Metanephros (tissue), 2 donors: ENCODE measurements at places on chromosomes 13 and 19. TPM values are rescaled to one million over a fixed set of nuclear protein-coding genes. Genes with fewer than 3 reads are reported as not detected.

Gene SIGLEC8
- 0.06 TPM for total RNA-seq

Gene KLK2
- not detected for total RNA-seq

Gene GARIN5A
- total RNA-seq, result 4.4 TPM

Gene FARSA
- 49.1 TPM for total RNA-seq

Gene KLHL1
- 0.88 TPM for total RNA-seq

Gene PSG4
- not detected for total RNA-seq

Gene DLL3
- 0.35 TPM for total RNA-seq
